Eye (tissue), 1 donor: ENCODE measurements at places on chromosomes 3 and 15.

GRCh38 chr15:40493089-40493840, 22.5 kb downstream of the CHST14 start:
- no peak for DNase-seq

DNA sequence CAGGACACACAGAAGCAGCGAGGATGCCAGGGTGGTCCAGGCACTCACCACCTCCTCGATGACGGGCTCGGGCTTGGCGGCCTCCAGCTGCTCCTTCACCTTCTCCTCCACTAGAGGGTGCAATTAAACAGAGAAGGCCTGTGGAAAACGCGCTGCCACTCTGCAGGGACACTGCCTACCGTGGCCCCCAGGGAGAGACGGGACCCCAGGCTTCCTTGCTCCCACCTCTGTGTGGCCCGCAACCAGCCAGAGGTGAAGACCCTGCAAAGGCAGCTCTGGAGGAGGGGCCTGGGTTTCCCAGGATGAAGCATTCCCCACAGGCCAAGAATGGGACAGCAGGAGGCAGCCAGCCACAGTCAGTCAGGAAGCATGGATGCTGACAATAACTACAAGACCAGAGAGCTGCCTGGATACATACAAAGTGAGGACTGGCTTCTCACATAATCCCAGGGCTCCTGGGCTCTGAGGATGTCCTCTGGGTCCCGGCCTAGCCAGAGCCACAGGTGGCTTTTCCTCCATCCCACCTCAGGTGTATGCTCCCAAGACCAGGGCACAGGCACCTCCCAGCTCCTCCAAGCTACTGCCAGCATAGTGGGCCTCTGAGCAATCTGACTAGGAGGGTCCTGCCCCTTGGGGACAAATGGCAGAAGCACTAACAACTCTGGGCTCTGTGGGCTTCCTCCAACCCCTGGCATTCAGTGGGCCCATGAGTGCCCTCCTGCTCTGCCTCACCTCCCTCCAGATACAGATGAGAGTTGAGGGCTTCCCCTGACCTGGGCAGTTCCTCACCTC, 46.2 kb downstream of the PTH1R start:
- peak; percentile 58 for DNase-seq

DNA sequence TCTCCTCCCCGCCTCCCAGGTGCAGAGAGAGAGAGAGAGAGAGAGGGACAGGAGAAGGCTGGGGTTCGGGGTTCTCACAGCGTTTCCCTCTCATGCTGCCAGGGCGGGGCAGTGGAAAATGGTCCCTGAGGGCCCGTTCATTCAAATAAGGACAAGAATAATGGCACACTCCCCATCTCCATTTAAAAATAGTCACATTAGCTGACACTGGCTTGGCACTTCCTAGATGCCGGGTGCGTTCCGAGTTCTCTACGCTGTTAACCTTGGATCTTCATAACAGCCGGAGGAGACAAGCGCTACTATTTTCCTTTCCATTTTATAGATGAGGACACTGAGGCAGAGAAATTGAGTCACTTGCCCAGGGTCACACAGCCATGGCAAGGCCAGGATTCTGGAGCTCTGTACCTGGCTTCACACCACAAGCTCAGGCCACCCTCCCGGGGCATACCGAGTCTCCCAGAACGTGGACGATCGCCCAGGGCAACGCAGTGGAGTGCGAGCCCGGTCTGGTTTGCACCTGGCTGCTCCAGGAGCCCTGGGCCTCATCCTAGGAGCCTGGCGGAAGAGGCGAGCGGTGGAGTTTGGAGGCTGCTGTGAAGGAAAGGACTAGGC, 608 bp upstream of the SLC6A6 start:
- DNase-seq: no peak

DNA sequence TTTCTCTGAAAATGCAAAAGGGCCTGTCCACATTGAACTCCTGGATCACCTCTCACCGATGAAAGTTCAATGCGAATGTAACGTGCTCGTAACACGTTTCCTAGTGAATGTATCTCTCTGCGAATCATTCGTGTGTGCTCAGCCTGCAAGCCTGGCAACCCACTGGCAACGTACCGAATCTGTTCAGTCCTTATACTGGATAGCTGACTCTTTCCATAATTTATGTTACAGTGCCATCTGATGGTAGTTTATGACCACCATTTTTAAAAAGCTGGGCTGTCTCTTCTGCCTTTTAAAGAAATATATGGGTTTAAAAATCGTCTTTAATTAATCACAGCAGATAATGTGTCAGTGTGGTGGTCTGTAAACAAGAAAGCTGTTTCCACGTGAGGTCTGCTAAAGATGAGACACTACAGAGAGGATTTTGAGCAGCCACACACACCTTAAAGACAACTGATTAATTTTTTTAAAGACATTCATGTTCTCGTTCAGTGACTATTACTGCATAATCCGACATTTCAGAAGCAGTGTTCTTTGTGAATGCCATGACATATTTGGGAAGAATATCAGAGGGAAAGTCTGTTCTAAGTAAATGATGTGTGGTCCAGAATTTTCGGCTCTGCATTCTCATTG, 69.4 kb upstream of the FOXP1 start:
- peak; percentile 83 for DNase-seq

DNA sequence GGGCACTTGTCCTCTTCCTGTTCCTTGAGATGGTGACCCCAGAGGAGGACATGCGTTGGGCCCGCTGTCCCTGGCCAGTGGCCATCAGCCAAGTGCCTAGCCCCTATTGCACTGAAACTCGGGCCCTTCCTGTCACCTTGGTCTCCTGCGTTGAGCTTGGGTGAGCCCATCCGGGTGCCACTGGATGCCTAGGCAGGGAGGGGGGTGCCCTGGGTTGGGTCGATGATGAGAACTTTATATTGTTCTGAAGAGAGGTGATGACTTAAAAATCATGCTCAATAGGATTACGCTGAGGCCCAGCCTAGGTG, 221.8 kb downstream of the SNRPN start:
- no peak for DNase-seq

DNA sequence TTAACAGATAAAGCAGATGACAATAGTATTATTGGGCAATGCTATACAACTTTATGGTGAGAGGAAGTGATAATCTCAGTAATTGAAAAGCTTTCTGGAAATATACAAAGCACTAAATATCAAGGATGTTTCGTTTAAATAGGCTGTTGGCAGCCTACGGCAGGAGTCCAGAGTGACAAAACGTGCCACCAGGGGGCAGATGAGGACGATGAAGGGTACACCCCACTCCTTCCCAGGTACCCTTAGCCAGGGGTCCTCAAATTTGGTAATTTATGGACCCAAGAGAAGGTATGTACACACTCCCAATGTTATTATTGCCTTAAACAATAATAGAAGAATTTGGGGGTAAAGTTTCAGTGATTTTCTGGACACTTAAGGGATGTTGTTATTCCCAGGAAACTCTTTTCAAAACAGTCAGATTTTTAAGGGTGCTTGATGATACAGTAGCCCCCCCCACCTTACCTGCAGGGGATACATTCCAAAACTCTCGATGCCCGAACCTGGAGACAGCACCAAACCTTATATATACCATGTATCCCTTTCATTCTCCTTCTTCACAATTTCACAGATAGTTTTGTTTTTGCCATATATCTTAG, 1.4 kb upstream of the MAGEL2 start:
- peak; percentile 70 for DNase-seq

DNA sequence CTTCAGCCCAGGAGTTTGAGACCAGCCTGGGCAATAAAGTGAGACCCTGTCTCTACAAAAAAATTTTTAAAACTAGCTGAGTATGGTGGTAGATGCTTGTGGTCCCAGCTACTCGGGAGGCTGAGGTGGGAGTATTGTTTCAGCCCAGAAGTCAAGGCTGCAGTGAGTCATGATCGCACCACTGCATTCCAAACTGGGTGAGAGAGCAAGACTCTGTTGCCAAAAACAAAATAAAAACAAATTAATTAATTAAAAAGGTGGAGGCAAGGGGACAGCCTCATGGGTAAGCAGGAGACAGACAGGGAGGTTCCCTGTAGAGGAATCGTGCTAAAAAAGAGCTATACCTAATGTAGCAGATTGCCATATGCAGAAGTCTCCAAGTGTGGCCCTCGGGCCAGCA, 12.6 kb downstream of the HAPLN3 start:
- DNase-seq: no peak

- no peak for DNase-seq
Observed at GRCh38 chr3:169286214-169286613, 377.3 kb downstream of the MECOM start.

- no peak for DNase-seq
Observed at GRCh38 chr3:73687106-73688004, 62.6 kb upstream of the PDZRN3 start.

DNA sequence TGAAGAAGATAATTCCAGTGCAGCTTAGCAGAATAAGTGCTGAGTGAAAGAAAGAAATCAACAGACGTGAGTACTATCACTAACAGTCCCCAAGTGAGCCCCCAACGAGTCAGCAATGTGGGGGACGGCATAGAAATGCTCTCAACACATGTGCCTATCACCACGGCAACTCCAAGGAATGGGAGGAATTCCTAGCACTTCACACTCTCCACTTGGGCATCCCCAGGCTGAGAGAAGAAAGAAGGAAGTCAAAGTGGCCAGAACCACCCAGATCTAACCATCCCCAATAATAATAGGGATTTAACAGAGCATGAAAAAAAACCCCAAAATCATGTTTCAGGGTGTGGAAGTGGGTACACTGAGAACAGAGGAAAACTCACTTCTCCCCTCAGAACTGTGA, 29.3 kb upstream of the CPNE4 start:
- no peak for DNase-seq

DNA sequence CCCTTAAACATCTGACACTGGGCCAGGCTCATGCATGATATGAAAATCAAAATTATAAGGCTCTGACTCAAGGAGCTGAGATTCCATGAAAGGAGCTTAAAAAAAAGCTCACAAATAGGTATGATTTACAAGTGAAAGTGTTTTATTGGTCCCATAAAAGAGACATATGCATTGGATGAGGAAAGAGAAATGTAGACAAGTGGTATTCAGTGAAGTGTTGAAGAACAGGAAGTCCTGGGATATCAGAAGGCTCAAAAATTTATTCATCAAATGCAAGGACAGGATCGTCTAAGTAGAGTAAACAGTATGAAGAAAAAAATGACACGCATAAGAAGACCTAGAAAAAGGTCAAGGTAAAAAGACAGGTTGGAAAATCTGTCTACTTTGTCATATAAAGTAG, 188.9 kb downstream of the CBLB start:
- DNase-seq: no peak

DNA sequence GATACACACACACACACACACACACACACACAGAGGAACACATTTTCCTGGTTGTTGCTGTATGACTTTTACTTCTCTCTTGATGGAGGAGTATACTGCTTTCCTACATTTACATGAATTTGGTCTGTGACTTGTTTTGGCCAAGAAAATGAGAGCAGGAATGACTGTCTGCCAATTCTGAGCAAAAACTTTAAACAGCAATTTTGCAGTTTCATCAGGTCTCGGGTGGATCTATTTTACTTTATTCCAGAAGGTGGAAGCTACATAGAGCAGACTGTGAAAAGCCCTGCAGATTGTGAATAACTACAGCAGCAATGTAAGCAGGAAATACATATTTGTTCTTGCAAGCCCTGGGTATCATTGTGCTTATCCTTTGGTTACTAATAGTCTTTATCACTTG, 1350.0 kb upstream of the EPHA6 start:
- DNase-seq: no peak

DNA sequence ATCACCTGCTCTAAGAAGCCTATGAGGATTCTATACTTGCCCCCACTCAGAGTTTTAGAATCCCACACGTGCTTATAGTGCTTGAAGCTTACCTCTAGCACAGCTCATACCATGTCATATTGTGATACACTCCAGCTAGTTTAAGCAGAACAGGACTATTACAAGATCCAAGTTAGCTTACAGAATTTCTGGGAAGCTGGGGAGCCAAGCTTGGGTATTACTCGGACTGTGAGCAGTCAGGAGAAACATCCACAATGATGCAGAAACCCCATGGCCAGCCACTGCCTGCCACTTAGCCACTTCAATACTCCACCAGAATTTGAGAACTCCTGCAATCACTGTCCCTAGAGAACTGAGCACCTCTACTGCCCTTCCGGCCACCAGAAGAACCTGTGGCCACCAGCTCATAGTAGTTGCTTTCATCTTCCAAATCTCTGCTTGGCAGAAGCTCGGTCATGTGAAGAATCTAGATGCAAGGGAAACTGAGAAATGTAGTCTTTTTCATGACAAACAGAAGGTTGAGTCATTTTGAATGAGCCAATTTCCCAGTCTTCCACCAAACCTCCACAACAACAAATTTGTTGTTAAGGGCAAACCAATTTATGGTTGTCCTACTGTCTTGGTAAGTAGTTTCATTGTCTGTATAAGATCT, 27.7 kb upstream of the SSR3 start:
- no peak for DNase-seq

DNA sequence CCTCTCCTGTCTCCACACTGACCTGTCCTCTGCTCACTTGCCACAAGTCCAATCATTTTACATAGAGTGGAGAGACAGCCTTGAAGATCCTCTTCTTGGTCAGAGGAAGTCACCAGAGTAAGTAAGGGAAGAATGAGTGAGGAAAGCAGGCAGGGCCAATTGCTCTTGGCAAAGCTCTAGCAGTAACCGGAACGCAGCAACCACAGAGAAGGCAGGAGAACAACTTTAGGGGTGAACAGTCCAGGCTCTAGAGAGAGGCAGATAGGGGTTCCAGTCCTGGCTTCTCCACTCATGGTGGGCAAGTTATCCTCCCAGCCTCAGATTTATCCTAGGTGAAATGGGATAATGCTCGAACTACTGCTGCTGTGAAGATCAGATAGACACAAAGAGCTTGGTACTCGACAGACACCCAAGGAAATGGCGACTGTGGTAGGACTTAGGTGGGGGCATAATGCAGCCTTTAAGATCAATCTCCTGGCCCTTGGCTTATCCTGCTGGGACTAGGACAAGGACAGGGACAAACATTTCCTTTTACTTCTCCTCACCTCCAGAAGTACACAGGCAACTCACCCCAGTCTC, 1.2 kb upstream of the ADAMTSL3 start:
- DNase-seq: no peak

DNA sequence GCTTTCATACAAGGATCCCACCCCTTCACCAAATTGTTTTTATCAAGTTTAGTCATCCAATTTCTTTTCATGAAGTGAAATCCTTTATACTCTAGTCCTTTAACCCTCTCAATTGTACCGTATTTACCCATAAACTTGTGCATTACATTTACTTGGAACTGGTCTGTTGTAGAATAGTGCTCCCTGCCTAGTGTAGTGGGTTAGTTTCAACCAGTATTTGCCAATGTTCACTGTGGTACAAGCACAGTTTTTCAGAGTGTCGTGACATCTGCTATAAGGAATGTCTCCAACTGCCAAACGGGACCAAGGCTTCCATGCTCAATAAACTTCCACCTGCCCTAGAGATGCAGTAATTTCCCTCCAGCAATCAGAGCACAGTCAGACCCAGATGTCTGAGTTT, 211.9 kb downstream of the KCNAB1 start:
- DNase-seq: no peak

- DNase-seq: no peak
Observed at GRCh38 chr3:6260551-6261191, 600.2 kb upstream of the GRM7 start.

- DNase-seq: no peak
Observed at GRCh38 chr3:72439321-72440183, 408.7 kb downstream of the SHQ1 start.

DNA sequence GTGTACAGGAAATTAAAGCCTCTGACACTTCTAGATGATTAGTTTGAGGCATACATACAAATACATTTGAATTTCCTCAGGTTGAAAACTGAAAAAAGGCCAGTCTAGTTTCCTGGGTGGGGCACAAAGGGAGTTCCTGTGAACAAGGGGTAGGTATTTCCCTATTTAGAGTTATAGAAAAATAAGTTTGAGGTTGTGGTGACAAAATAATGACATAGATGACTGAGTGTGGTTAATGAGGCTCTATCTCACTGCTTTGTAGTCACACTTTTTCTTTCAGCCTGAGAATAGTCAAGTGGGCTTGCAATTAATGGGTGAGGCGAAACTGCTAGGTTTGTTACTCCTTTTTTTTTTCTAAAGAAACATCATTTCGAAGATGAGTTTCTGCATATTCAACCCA, 4.3 kb downstream of the SLCO3A1 start:
- no peak for DNase-seq
